ENCODE measurements at places on chromosomes 5 and 9.

DNA sequence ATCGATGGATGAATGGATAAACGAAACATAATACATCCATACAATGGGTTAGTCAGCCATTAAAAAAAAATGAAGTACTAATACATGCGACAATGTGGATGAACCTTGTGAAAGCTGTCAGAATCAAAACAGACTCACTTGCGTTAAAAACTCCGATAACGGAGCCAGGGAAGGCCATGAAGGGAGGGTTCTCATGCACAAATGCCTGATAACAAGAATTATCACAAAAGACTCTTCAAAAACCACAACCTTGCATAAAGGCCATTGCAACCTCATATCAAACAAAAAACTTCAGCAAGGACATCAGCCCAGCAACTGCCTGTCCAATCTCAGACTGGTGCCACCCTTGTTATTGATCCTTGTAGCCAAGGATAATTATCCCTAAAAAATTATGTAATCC lies 13.7 kb downstream of the ERMP1 start:
- DNase-seq = no peak

- no peak for DNase-seq
Observed at GRCh38 chr5:105350486-105351140, 1788.0 kb upstream of the NUDT12 start.

DNA sequence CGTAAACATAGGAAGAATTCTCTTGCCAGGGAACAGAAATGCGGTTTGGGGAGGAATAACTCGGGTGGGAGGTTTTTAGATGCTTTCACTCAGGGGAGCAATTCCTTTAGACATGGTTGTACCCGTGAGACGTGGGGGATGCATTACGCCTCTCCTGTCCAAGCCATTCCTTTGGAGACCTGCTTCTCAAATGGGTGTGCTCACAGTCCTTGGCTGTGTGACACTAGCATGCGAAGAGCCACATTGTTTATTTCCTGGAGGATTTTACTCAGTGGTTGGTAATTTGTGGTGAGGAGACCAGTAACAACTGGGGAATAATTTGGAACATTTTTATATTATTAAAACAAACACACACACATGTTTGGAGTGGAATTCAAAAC lies 18.5 kb downstream of the COL15A1 start:
- no peak for DNase-seq

- DNase-seq = no peak
Observed at GRCh38 chr5:157598350-157598936, 22.9 kb upstream of the ADAM19 start.

DNA sequence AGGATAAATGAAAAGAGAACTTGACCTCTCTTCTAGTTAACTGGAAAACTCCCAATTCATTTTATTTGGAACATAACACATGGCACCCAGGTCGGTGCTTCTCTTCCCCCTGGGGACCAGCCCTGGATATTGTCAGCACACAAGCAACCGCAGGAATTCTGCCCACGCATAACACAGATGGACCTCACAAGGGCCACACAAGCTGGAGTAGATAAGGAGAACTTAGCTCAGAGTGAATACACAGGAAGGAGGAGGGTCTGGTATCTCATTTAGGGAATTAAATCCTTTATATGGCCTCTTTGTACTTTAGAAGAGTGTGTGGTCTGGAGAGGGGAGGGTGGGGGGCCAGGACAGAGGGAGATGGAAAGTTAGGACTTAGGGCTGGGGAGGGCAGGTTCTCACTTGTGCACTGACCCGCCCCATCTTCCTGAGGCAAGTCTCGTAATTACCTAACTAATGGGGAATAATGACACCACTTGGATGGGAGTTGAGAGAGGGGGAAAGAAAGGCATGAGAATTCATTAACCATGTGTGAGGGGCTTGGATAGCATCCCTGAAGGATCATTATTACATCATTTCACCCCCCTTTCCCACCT lies 341.2 kb upstream of the WWC1 start:
- no peak for DNase-seq

GRCh38 chr5:58484505-58484904 lies 6.7 kb upstream of the GAPT start:
- no peak for DNase-seq

DNA sequence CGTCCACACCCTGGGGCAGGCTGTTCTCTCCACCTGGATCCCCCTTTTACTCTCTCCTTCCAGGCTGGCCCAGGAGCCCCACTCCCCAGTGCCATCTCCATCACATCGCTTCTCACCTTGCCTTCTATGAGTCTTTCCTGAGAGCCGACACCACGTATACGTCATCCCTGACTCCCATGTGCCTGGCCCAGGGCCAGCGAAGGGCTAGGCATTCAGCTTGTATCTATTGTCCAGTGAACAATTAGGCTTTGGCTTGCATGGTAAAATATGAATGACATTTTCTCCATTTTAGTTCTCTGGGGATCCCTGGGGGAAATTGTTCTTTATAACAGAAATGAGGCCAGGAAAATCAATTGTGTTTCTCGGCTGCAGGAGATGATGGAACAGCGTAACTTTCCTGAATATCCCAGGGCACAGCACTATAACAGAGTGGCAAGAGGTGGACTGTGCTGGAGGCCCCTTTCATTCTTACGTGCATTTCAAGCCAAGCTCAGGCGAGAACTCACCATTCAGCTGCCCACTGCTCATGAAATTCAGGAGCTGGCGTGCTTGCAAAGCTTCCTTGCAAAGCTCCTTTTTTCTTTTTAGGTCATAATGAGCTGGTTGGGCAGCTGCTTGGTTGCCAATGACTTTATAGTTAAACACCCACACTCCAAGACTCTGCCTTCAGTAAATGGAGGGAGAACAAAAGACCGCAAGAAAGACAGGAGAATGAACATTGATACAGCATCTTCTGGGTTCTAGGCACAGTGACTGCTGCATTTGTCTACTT lies 37.7 kb downstream of the NSG2 start:
- DNase-seq = no peak

DNA sequence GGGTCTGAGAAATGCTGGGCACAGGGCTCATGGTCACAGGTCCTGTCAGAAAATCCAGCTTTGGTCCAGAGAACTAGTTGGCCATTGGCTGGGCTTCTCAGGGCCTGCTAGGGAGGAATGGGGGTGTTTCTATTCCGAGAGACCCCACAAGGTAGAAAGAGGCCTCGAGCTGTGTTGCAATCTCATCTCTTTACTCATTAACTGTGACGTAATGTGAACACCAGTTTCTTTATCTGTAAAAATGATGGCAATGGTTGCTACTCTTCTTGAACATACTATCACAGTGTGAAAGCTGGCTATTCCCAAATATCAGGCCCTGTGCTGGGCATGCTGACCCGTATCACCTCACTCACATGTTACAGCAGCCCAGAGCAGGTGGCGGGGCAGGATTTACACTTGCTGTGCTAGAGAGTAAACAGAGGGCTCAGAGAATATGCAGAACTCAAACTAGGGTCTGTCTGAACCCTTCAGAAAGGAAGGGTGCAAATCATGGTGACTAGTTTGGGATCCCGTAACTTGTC lies 35.7 kb upstream of the SLC25A51 start:
- DNase-seq = no peak

DNA sequence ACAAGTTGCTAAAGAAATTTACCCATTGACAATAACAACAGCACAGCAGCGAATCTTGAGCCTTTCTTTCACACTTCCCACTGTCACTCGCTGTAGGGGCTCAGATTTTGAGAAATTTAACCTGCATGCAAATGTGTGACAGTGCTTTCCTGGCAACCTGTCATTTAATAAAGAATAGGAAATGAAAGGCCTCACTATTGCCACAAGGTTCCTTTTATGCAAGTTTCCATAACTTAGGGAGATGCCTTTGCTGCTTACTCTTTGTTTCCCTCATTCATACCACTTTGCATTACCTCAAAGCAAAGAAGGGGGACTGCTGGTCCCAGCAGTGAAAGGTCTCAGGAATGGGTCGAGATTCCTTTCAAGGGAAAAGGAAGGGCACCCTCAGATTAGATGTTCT lies 49.5 kb downstream of the PTCD2 start:
- DNase-seq = no peak

GRCh38 chr9:114076237-114077161 lies 1.6 kb downstream of the AMBP start:
- DNase-seq = no peak

DNA sequence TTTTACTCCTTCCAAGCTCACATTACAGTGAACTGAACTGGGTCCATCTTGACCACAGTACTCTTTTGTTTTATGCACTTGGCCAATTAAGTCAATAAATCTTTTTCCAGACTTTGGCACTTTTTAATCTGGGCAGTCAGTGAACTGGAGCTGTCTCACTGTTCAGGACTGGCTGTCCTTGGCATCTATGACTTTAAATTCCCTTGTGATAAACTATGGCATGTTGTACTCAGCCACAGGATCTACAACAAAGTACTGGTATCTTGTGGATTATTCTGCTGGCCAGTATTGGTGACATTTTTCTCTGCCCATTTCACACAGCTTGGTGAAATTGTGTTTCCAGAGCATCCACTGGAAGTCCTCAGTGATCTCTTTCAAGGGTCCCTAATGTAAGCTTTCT lies 1144.8 kb upstream of the SEMA6A start:
- DNase-seq = no peak

DNA sequence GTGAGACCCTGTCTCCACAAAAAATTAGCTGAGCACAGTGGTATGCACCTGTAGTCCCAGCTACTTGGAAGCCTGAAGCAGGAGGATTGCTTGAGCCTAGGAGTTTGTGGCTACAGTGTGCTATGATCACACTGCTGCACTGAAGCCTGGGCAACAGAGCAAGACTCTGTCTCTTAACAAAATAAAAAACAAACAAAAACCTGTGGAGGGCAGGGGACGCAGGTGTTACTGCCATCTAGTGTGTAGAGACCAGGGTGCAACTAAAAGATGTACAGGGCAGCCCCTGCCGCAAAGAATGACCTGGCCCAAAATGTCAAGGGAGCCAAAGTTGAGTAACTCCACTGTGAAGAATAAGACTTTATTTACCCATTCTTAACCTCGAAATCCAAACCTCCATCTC lies 27.1 kb downstream of the ASPN start:
- DNase-seq = no peak

- DNase-seq = no peak
Observed at GRCh38 chr9:72173080-72173479, 23.8 kb downstream of the GDA start.

DNA sequence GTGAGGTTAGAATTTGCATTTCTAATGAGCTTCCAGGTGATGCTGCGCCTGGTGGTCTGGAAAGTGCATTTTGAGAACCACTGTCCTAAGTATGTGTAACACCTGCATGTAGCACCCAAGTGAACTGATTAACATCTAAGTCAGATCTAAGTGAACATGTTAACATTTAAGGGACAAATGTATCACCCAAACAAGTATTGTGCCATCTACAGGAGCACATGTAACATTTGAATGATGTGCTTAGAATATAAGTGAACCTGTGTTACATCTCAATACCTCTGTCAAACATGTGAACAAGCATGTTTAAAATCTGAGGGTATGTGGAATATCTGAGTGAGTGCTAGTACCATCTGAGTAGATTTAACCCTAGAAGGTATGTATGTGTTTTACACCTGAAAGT lies 68.7 kb downstream of the PLPPR1 start:
- no peak for DNase-seq

DNA sequence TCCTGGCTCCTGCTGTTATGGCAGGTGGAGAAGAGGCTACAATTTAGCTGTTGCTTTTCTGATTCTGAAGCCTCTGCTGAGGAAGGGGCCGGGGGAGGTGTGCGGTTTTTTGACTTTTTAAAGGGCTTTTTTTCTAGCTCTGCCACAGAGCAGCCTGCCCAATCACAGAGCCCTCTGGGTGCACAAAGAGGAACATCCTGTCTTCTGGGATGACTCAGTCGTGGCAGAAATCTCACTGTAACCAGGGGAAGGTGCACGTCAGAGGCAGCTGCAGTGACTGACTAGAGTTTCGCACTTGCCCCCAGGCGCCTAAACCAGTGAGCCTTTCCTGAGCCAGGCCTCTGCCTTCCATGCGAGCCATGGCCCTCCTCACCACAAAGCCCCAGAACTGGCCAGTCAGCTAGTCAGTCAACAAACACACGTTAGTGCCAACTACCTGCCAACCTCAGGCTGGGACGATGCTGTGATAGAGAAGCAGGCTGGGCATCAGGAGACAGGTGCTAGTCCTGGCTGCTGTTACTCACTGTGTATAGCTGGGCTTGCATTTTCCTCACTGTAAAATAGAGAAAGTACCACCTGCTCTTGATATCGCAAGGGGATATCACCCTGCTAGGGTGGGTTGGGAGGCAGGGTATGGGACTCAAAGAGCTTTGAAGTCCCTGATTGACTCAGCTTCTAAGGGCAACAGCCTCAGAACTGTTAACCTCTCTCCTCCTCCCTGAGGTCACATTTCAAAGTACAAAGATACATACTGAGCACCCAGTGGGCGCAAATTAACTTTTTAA lies 2.2 kb downstream of the AKNA start:
- DNase-seq = peak; percentile 88

DNA sequence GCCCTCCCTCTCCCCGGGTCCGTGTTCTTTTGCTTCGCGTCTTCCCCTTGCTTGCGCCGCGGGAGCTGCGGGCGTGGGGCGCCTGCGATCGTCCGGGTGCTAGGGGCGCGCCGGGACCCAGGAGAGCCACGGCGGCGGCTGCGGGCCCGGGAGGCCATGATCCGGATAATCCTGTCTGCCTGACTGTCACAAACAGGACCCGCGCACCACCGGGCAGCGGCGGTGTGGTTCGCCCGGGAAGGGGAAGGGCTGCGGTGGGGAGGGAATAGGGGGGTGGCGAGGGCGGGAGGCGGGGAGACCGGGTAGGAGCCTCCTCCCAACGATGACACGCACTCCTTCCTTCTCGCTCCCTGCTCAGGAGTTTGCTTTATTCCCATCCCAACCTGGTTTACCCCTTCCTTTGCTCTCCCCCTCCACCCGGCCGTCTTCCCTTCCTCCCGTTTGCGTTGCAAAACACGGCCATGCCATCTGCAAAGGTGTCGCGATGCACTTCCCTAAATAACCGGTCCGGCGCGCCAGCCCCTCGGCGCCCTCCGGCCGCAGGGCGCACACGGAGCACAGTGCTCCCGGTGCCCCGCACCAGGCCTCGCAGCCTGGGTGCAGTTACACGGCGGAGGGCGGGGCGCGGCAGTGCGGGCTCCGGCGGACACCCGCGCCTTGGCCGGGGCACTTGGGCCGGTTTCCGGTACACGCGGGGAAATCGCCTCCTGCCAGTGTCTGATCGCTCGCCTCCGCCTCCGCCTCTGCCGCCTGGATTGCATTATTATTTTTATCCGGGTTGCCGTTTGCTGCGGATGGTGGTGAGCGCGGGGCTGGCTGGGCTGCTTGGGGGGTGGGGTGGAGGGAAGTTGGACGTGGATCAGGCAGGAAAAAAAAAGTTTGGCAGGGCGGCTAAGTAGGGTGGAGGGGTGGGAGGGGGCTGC lies 1.5 kb downstream of the SMARCA2 start:
- peak; percentile 19 for DNase-seq

DNA sequence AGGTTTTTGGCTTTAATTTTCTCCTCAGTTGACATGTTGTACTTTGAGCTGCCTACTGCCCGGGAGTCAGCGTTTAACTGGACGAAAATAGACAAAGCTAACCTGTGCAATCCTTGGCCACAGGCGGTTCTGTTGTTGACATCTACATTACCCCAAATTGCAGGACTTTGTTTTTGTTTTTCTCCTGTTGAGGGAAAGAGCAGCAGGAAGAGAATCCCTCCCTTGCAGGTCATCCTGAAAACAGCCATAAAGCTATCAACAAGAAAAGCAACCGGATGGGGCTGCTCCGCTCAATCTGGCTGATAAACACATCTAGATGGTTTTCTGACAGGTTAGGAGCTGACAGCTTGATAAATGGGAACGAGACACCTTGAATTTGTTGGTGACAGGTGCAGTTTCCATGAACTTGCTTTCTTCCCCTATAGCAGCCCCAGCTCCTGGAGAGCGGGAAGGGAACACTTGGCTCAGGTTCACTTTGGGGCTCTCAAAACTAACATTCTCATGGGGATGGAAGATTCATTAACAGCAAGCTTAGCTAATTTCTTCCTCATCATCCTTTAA lies 331.5 kb downstream of the SLIT3 start:
- no peak for DNase-seq
